Uterine smooth muscle cell (primary cell): ENCODE measurements at places on chromosomes 5 and 9. TPM values are rescaled to one million over a fixed set of nuclear protein-coding genes. Genes with fewer than 3 reads are reported as not detected.

Gene LECT2
- total RNA-seq, result not detected in 2 replicates

Gene FOXD4
- 0.62 TPM in 1 of 2 replicates, not detected in the other for total RNA-seq

Gene ABHD17B
- 26.2 and 37.0 TPM in 2 replicates for total RNA-seq

Gene PAPPA
- 8.1 and 23.5 TPM in 2 replicates for total RNA-seq

Gene PHF2
- total RNA-seq, result 8.0 and 11.5 TPM in 2 replicates

Gene C6
- under 0.01 and 0.11 TPM in 2 replicates for total RNA-seq

Gene SLC36A3
- total RNA-seq, result not detected in 2 replicates

Gene CCL21
- not detected in 2 replicates for total RNA-seq
